ENCODE measurements at places on chromosomes 3 and 15. TPM values are rescaled to one million over a fixed set of nuclear protein-coding genes. Genes with fewer than 3 reads are reported as not detected.

- DNase-seq = no peak
Measured at GRCh38 chr15:77980098-77980497, 97.4 kb downstream of the TBC1D2B start.

DNA sequence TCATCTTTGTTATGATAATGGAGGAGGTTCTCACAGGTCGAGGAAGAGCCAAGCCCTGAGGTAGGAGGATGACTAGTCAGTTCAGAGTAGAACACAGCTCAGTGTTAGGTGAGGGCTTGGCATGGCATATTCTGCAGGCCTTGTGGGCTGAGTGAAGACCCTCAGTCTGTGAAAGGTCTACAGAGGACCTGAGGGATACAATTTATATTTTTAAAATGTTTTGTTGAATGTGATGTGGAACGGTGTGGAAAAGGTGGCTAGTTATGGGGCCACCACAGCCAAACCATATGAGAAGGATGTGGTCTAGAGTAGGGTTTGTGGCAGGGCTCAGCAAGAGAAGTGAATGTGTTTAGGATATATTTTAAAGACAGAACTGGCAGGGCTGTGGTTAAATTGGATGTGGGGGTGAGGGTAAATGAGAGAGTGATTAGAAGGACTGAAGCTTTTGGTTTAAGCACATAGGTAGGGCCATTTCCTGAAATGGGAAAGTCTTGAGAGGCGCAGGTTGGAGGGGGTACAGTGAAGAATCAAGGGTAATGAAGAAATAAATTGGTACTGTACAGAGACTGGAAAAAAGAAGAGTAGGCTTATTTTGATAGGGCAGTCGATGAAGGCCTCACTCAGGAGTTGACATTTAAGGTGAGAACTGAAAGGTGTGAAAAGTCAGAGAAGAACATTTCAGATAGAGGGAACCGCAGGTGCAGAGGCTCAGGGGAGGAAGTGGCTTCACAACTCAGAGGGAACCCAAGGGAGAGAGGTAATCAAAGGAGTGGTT is 60.5 kb downstream of the SPTSSB start:
- DNase-seq = no peak

The RARB gene
- 9.5 TPM for polyA plus RNA-seq

DNA sequence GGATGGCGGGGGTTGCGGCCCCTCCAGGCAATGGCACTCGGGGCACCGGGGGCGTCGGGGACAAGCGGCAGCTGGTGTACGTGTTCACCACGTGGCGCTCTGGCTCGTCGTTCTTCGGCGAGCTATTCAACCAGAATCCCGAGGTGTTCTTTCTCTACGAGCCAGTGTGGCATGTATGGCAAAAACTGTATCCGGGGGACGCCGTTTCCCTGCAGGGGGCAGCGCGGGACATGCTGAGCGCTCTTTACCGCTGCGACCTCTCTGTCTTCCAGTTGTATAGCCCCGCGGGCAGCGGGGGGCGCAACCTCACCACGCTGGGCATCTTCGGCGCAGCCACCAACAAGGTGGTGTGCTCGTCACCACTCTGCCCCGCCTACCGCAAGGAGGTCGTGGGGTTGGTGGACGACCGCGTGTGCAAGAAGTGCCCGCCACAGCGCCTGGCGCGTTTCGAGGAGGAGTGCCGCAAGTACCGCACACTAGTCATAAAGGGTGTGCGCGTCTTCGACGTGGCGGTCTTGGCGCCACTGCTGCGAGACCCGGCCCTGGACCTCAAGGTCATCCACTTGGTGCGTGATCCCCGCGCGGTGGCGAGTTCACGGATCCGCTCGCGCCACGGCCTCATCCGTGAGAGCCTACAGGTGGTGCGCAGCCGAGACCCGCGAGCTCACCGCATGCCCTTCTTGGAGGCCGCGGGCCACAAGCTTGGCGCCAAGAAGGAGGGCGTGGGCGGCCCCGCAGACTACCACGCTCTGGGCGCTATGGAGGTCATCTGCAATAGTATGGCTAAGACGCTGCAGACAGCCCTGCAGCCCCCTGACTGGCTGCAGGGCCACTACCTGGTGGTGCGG is 1.9 kb downstream of the CHST2 start:
- peak; percentile 76 for DNase-seq

The KNL1 gene
- polyA plus RNA-seq = 0.14 TPM

- DNase-seq = no peak
Measured at GRCh38 chr3:148641722-148642121, 56.0 kb upstream of the AGTR1 start.

- DNase-seq = no peak
Measured at GRCh38 chr3:118534519-118534918, 500.1 kb downstream of the IGSF11 start.

DNA sequence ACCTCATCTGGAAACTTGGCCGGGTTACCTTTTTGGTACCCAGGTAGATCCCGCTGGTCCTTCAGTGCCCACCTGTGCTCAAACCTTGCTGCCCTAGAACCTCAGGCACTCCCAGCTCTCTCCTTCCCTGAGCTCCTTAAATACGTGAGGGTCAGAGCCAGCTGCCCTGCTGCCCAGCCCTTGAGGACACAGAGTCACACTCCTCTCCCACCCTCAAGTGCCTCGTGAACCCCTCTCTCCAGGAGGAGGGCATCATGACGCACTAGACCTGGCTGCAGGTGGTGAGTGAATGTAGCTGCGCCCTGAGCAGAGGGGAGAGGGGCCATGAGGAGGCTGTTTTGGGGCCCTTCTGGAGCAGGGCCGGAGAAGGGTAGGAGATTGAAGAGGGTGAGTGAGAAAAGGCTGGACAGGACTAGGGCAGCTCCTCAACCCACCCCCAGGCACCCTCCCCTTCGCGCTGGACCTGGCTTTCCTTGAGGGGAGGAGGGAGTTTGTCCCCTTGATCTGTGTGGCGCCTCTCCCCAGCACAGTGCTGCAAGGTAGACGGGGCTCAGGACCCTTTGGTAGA is 941 bp downstream of the SLC12A8 start:
- no peak for DNase-seq

Measured in right cardiac atrium (tissue), 5 donors.